CD8-positive, alpha-beta memory T cell (primary cell): ENCODE measurements at places on chromosomes 4 and X. TPM values are rescaled to one million over a fixed set of nuclear protein-coding genes. Genes with fewer than 3 reads are reported as not detected.

The LRRC66 gene
- 0.07 TPM for total RNA-seq

The MYOZ2 gene
- not detected for total RNA-seq

The CT45A1 gene
- not detected for total RNA-seq

The GUCY1B1 gene
- not detected for total RNA-seq

The SPANXA2 gene
- total RNA-seq: not detected
